ENCODE measurements at places on chromosomes 11 and 22.

DNA sequence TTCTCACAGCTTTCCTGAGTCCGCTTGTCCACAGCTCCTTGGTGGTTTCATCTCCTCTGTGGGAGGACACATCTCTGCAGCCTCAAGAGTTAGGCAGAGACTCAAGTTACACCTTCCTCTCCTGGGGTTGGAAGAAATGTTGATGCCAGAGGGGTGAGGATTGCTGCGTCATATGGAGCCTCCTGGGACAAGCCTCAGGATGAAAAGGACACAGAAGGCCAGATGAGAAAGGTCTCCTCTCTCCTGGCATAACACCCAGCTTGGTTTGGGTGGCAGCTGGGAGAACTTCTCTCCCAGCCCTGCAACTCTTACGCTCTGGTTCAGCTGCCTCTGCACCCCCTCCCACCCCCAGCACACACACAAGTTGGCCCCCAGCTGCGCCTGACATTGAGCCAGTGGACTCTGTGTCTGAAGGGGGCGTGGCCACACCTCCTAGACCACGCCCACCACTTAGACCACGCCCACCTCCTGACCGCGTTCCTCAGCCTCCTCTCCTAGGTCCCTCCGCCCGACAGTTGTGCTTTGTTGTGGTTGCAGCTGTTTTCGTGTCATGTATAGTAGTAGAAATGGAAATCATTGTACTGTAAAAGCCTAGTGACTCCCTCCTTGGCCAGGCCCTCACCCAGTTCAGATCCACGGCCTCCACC is 11.7 kb downstream of the RASD2 start:
- no peak for DNase-seq

DNA sequence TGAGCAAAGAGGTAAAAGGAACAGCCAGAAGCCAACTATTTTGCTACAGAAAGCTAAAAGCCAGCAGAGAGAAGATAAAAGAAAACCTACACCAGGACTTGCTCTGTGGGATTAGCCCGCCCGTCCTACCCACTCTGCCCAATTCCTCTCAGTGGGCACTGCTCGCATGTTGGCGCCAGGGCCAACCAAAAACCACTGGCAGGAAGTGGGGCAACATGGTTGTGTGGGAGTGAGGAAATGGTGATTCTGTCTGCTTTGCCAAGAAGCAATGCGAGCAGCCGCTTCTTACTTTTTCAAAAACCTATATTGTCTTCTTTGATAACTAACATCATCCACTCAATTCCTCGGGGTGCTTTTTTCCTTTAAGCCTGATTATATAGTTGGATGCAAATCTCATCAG is 14.2 kb upstream of the APOA1 start:
- DNase-seq = no peak

- DNase-seq = no peak
Measured at GRCh38 chr11:116122697-116123472, 618.7 kb upstream of the CADM1 start.

- DNase-seq = no peak
Measured at GRCh38 chr11:44883277-44883676, 67.4 kb downstream of the TP53I11 start.

- no peak for DNase-seq
Measured at GRCh38 chr11:130731401-130731800, 184.9 kb downstream of the SNX19 start.

DNA sequence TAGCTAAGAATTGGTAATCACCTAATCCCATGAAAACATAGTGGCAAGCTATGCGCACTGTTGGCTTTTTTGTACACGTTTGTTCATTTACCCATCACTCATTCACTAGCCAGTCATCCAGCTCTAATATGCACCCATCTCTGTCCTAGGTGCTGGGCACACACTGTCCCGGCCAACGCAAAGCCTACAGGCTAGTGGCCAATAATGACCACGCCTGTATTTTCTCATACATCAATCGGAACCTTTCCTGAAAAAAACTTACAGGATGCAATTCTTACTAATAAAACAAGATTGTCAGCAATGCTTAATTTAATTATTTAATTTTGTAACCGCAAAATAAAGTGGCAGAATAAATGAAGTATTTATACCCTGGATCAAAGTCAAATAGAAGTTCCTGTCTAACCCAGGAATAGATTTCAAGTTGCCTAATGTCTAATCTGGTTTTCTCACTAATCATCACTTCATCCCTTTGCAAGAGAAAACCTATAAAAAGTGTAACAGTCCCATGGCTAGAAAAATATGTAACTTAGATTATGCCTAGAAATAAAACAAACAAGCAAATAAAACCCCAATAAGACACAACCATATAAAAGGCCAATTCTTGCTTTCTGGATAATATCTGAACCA is 143.3 kb upstream of the BLID start:
- DNase-seq = no peak

- DNase-seq = no peak
Measured at GRCh38 chr11:828506-829175, 922 bp downstream of the CRACR2B start.

- peak; percentile 30 for DNase-seq
Measured at GRCh38 chr11:118895093-118896039, 11.7 kb downstream of the CXCR5 start.

GRCh38 chr11:61683961-61684869 is 4.0 kb downstream of the DAGLA start:
- peak; percentile 33 for DNase-seq

DNA sequence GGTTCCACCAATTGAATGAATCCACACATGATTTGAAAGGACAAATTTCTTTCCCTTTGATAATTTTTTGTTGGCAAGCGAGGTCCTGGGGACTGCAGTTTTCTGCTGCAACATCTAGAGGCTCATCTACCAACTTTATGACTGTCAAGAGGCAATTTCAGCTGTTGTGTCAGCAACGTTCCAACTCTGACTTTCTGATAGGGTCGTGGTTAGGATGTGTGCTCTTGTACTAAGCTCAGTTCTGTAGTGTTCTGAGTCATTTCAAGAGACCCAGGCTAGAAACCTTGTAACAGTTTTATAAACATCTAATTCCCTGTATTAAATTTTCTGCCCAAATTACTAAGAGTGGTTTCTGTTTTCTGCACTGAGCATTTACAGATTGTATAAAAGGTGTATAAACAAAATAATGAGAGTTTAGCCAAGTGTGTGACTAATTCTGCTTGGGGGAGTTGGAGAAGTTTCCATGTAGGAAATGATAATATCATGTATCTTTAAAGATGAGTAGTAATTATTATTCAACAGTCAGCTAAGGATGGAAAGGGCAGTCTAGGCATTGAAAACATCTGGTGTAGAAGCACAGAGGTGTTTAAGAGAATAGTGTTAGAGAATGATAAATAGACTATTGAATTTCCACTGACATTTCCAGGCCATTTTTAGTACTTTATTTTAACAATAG is 72.2 kb downstream of the RBMXL2 start:
- no peak for DNase-seq

- DNase-seq = no peak
Measured at GRCh38 chr22:29473001-29473400, 7.0 kb upstream of the NEFH start.

- DNase-seq = no peak
Measured at GRCh38 chr11:57903441-57904123, 120.1 kb upstream of the OR9Q1 start.

- DNase-seq = no peak
Measured at GRCh38 chr22:37126383-37126782, 16.9 kb upstream of the TMPRSS6 start.

DNA sequence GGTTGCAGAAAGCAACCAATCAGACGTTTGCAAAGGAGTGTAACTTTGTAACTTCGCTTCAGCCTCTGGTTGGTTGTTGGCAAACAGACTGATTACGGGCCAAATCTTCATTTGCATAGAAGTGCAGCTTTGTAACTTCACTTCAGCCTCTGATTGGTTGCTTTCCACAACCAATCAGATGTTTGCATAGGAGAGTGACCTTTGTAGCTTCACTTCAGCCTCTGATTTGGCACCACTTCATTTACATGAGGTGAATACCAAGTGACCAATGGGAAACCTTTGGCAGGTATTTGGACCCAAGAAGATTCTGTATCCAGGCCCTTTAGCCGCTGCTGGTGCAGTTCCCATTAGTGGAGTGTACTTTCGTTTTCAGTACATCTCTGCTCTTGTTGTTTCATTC is 16.0 kb downstream of the USP47 start:
- DNase-seq = no peak

- DNase-seq = no peak
Measured at GRCh38 chr11:78742430-78742829, 167.8 kb upstream of the NARS2 start.

DNA sequence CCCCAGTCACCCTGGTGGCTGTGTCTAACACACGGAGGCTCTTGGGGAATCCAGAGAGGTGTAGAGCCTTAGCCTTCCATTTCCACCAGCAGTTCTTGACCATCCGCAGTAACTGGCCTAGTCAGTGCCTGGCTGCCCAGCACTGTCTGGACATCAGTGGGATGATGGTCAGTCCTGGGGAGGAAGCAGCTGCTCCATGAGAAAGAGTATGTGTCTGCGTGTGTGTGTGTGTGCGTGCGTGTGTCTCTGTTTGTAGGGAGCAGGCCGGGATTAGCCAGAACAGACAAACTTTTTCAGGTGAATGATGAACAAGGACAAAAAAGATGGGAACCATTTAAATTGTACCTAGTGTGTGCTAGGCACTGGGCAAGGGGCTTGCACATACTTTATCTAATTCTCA is 109.3 kb upstream of the SYT13 start:
- DNase-seq = no peak

DNA sequence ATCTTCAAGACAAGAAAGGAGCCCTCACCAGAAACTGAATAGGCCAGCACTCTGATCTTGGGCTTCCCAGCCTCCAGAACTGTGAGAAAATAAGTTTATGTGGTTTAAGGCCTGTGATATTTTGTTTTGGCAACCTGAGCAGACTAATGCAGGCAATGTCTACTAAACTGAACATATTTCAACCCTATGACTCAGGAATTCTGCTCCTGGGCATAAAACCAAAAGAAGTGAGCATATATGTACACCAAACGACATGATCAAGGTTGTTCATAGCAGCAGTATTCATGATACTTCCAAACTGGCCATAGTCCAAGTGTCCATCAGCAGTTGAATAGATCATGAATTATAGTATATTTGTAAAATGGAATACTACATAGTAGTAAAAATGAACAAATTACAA is 29.0 kb downstream of the CSNK2A3 start:
- DNase-seq = no peak

DNA sequence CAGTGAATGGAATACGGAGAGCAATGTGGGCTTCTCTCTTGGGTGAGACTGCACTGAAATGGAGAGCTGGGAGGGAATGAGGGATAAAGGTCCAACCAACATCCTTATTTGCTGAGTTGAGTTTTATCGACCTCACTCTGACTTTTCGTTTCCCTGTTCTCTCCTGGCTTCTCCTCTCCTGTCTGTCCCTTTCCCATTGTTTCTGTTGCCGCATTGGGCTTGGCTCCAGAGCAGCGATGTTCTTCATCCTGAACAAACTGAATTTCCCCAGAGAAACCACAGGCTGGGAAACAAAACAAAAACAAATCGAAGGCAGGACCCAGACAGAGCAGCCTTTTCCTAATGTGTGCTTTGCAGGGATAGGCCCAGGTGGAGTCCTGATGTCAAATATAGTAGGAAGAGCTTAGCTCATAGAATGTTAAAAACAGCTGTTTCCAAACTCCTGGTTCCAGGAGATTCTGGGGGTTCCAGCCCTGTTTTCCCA is 30.0 kb downstream of the MOV10L1 start:
- no peak for DNase-seq
